ENCODE measurements at places on chromosomes 12 and 14. TPM values are rescaled to one million over a fixed set of nuclear protein-coding genes. Genes with fewer than 3 reads are reported as not detected.

NTF3 gene
- total RNA-seq: 1.5 TPM

MSRB3 gene
- total RNA-seq: 31.3 TPM

SINHCAF gene
- 14.4 TPM for total RNA-seq

FAM90A1 gene
- total RNA-seq: 0.33 TPM

- no peak for DNase-seq
Measured at GRCh38 chr14:102341566-102341965, 21.1 kb downstream of the CINP start.

GRCh38 chr12:93638954-93639353, 38.2 kb upstream of the CRADD start:
- DNase-seq: no peak

DNA sequence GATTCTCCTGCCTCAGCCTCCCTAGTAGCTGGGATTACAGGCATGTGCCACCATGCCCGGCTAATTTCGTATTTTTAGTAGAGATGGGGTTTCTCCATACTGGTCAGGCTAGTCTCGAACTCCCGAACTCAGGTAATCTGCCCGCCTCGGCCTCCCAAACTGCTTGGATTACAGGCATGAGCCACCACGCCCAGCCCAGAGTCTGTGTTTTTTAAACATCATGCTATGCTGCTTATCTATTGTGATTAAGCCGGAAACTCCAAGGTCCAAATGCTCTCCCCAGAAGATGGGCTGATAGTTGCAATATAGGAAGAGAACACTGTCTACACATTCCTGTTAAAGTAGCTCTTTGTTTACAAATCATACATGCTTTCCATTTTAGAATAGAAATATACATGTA, 30.5 kb upstream of the MAX start:
- DNase-seq: no peak

GRCh38 chr14:64944041-64944440, 1.5 kb upstream of the GPX2 start:
- no peak for DNase-seq

DNA sequence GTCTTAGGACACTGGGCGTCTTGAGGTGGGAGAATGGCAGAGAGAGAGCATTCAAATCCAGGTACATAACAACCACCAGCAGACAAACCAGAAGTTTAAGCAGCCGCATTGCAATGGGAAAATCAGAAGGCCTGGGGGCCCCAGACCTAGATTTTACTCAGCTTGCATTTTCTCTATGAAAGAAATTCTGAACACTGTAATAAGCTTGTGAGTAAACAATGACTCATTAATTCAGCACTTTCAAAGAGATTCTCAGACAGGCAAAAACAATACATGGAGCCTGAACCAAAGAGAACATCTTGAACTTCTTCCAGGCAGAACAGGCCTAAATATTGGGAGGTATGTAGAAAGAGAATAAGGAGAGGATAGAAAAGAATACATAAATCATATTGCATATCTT, 69.8 kb upstream of the IFNG-AS1 start:
- peak; percentile 50 for DNase-seq

DNA sequence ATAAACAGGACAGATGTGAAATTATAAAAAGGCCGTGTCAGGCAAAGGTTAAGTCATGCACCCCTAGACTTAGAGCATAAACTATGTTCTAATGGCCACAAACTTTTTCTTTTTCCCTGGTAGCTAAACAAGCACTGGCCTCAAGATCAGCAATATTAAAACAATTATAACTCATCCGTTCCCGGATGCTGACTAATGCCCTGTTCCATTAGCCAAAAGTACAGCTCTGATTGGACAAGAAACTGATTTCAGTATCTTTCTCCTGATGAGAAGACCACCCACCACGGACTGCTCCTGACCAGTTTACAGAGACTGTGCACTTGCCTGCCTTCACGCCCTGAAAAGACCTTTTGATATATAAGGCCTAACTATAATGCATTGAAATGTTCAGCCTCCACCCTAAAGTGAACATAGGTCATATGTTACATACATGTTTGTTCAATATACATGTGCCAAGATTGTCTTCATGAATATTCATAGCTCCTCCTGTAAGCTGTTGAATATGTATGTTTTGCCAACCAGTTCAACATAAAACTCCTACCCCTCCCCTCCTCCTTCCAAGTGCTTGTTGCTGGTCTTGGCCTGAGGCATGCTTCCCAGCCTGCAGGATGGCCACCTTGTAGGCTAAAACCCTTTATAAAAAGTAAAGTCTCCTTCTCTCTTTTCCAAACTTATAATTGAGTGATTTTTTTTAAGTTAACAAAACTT, 162.0 kb downstream of the IPO8 start:
- DNase-seq: no peak
